ENCODE measurements at places on chromosomes 1 and 21.

DNA sequence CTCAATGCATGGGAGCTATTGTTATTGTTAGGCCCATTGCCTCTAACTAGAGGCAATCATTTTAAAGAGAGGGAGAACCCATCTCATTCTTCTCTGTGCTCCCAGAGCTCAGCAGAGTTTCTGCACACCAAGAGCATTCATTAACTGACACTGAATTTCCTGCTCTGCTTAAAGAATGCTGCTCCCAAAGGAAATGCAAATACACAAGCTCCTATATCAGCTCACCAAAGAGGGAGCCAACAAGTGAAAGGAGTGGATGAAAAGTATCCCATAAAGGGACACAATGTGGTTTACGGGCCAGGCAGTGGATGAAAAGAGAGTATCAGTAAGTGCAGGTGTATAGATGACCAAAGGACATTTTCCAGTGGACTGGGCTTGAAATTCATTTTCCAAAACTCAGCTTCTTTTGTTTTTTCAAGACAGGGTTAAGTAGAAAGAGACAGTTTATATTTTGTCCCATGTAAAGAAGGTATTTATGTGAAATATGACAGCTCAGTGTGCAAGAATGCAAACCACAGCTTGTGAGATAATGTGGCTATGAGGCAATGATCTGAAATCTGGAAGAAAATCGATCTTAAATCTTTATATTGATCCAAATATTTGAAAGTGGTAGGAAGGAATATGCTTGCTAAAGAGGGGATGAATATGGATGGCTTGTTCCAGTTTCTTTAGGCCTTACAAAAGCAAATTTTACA is 207.7 kb upstream of the CAMK1G start:
- DNase-seq: no peak

GRCh38 chr21:19468991-19469715 is 1065.6 kb upstream of the TMPRSS15 start:
- no peak for DNase-seq

DNA sequence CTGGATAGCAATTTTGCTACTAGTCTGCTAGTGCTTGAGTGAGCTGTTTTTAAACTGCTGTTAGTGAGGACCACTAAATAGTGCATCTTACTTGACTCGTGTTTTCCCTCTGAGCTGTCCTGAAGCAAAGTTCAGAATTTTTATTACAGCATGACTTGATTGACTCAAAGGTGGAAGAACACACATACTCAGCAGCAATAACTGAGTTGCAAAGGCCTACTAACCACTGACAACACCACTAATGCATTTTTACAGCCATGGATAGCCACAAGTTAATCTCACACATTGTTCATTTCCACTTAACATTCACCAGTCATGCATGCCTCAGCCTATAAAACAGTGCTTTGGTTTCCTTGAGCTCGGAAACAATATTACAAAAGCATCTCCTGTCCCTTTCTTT is 148.7 kb downstream of the RUNX1 start:
- no peak for DNase-seq

GRCh38 chr1:189936861-189937260 is 540.8 kb downstream of the BRINP3 start:
- no peak for DNase-seq

GRCh38 chr21:34968414-34969333 is 80.4 kb downstream of the RUNX1 start:
- no peak for DNase-seq

DNA sequence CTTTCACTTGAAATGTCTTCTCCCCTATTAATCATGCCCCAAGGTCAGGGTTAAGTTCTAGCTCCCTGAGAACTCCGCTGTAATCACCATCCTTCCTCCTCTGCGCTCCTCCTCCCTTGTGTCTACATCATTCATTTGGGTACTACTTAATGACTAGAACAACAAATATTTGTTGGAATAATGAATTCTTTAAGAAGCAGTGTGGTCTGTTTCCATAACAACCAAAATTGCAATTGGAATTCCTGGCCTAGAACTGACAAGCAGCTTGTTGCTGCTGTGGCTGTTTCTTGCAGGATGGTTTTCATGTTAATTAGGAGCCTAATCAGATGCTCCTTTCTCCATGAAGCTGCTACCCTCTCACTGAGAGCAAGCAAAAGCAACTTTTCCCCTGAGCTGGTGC is 192.5 kb downstream of the ZZZ3 start:
- DNase-seq: no peak

- DNase-seq: peak; percentile 67
Observed at GRCh38 chr1:154154534-154155191, at the start of gene NUP210L. Gene NUP210L, minus strand, starts transcription at chr1:154155073.

DNA sequence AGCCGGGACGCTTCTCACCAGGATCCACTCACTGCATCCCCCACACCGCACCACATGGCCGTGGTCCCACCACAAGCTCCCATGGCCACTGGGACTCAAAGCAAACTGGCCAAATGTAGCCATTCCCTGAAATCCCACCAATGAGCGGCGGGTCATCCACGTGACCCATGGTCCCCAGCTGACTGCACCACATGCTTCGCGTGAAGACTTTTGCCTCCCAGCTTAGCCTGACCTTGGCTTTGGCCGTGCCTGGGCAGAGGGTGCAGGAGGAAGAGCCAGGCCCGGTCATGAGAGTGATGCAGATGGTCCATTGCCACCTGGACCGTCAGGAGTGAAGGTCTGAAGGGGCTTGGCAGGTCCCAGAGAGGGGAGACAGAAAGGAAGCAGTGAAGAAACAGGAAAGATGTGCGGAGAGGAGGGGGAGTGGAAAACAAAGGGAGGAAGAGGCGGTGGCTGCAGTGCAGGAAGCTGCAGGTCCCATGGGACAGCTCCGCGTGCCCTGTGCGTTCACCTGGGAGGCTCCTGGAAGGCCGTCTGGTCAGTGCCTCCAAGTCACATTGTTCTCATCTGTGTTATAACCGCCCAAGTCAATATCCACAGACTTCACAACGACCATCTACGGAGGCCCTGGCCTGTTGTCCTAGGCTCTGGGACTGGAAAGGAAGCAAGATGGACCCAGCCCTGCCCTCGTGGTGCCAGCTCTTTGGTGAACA is 167.8 kb upstream of the AJAP1 start:
- no peak for DNase-seq

Data from iPS DF 6.9 (cell line).